ENCODE measurements at places on chromosomes 6 and 20. TPM values are rescaled to one million over a fixed set of nuclear protein-coding genes. Genes with fewer than 3 reads are reported as not detected.

Gene DLL1
- not detected for total RNA-seq

Gene ZC3H12D
- total RNA-seq: 0.27 TPM

Gene OTOR
- total RNA-seq: not detected

Gene COL21A1
- 0.18 TPM for total RNA-seq

Gene CAGE1
- 0.11 TPM for total RNA-seq

Gene RAD21L1
- total RNA-seq: 1.3 TPM

Gene FOXQ1
- total RNA-seq: not detected

Gene HFE
- 0.98 TPM for total RNA-seq

DNA sequence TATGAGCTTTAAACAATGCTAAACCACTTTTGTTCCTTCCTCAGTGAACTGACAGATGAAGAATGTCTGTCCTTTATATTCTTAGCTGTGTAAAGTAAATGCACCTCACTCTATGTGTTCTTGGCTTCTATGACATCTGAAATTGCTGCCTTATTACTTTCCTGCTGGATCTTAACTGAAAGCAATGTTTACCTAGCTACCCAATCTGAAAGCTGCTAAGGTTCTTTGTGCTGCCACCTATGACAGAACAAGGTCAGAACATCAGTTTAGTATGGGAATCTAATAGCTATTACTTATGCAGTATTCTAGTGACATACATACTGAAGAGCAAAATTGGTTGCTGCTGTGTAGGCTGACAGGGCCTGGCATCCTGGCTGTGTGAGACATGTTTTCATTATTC is 444.1 kb downstream of the KHDRBS2 start:
- H3K4me1 ChIP-seq: no peaks in the 10 kb centered on the region
- H3K4me3 ChIP-seq: no peak overlapping the region
- DNase-seq: no peak
- H3K36me3 ChIP-seq: no peaks in the 10 kb centered on the region

DNA sequence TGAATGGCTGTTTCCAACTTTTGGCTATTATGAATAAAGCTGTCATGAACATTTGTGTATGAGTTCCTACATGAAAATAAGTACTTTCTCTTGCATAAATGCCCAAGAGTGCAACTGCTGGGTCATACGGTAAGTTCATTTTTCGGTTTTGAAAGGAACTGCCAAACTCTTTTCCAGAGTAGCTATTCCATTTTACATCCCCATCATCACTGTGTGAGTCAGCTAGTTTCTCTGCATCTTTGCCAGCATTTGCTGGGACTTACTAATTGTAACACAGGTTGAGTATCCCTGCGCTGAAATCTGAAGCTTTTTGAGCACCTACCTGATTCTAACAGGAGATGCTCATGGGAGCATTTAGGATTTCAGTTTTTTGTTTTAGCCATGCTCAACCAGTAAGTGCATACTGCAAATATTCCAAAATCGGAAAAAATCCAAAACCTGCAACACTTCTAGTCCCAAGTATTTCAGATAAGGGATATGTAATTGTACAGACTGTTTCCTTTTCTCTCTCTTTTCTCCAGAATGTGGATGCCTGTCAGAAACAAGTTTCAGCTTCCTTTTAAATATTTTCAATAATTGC is 118.4 kb downstream of the DTNBP1 start:
- no peak for DNase-seq
- H3K36me3 ChIP-seq: no peaks in the 10 kb centered on the region
- no peaks in the 10 kb centered on the region for H3K4me1 ChIP-seq
- H3K27ac ChIP-seq: no peak overlapping the region

DNA sequence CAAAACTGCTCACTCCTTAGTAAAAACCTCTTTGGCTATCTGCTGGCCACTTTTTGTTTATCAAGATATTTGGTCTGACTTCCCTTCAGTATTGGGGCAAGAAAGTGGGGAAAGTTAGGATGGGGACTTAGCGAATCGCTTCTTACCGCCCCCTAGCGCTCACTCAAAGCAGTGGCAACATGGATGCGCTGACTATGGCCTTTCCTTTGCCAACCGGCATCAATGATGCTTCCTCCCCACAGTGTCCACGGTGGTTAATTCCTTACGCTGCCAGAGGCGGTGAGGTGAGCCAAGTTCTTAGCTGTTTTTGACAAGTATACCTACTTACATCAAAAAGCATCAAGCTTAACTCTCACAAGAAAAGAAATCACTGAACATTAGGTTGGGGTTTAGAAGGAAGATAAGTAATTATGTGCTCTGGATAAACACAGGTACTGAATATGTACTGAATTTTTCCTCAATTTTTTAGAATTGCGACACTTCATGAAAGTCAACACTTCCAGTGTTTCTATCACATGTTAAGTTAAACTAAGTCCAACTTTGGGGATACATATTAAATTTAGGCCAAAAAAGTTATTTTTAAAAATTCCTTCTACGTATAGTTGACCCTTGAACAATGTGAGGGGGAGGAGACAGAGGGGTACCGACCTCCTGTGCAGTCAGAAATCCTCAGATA is 86.7 kb downstream of the GMDS start:
- H3K4me1 ChIP-seq: no peaks in the 10 kb centered on the region
- no peaks in the 10 kb centered on the region for H3K36me3 ChIP-seq
- no peak overlapping the region for H3K27ac ChIP-seq
- no peak overlapping the region for H3K4me3 ChIP-seq
- no peaks in the 10 kb centered on the region for H3K27me3 ChIP-seq

- no peak for DNase-seq
- no peak within 1 kb of the TSS for H3K27ac ChIP-seq
- no peaks in the 10 kb centered on the region for H3K36me3 ChIP-seq
- H3K4me3 ChIP-seq: no peak within 1 kb of the TSS
Measured at GRCh38 chr6:116461331-116461931, at the start of gene CALHM6. Gene CALHM6, plus strand, starts transcription at chr6:116461375. Its CDS starts 555 bp downstream, at chr6:116461930.

- H3K36me3 ChIP-seq: peaks cover 70% of the 10 kb centered on the region
- peaks cover 16% of the 10 kb centered on the region for H3K4me1 ChIP-seq
- H3K27ac ChIP-seq: peak overlapping the region; percentile 100
- H3K27me3 ChIP-seq: no peaks in the 10 kb centered on the region
Measured at GRCh38 chr20:17965042-17965697, 3.4 kb downstream of the SNX5 start.

GRCh38 chr6:75612434-75612833 is 10.8 kb downstream of the SENP6 start:
- H3K27me3 ChIP-seq: no peaks in the 10 kb centered on the region
- H3K4me1 ChIP-seq: peaks cover 12% of the 10 kb centered on the region
- H3K4me3 ChIP-seq: no peak overlapping the region
- peaks cover 8% of the 10 kb centered on the region for H3K36me3 ChIP-seq
- H3K27ac ChIP-seq: no peak overlapping the region

DNA sequence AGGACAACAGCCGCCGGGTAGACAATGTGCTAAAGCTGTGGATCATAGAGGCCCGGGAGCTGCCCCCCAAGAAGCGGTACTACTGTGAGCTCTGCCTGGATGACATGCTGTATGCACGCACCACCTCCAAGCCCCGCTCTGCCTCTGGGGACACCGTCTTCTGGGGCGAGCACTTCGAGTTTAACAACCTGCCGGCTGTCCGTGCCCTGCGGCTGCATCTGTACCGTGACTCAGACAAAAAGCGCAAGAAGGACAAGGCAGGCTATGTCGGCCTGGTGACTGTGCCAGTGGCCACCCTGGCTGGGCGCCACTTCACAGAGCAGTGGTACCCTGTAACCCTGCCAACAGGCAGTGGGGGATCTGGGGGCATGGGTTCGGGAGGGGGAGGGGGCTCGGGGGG is 16.7 kb upstream of the ZBTB9 start:
- peaks cover 57% of the 10 kb centered on the region for H3K36me3 ChIP-seq
- H3K27me3 ChIP-seq: no peaks in the 10 kb centered on the region
- no peak overlapping the region for H3K27ac ChIP-seq
- H3K4me3 ChIP-seq: no peak overlapping the region

DNA sequence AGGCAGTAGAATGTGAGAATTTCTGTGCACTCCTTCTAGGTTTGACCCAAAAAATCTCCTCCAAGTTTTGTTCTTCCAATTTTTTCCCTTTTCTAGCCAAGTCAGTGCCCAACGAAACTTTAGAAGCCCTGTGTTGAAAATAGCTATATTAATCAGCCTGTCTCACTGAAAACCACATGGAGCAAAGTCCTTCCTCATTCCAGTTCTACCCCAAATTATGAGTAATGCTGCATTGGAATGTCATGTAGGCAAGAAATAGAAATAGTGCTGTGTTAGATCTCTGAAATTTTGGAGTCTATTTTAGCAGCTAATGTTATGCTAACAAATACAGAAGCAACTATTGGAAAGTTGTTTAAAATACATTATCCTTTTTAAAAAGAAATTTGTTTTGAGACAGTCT is 725.5 kb downstream of the TBC1D32 start:
- no peak overlapping the region for H3K27ac ChIP-seq
- H3K36me3 ChIP-seq: no peaks in the 10 kb centered on the region
- H3K4me3 ChIP-seq: no peak overlapping the region
- no peak for DNase-seq

- H3K4me3 ChIP-seq: peak overlapping the region; percentile 44
- peaks cover 27% of the 10 kb centered on the region for H3K36me3 ChIP-seq
- DNase-seq: peak; percentile 76
- H3K27me3 ChIP-seq: no peaks in the 10 kb centered on the region
- peak overlapping the region; percentile 79 for H3K27ac ChIP-seq
Measured at GRCh38 chr20:62066339-62066982, 780 bp upstream of the TAF4 start.

DNA sequence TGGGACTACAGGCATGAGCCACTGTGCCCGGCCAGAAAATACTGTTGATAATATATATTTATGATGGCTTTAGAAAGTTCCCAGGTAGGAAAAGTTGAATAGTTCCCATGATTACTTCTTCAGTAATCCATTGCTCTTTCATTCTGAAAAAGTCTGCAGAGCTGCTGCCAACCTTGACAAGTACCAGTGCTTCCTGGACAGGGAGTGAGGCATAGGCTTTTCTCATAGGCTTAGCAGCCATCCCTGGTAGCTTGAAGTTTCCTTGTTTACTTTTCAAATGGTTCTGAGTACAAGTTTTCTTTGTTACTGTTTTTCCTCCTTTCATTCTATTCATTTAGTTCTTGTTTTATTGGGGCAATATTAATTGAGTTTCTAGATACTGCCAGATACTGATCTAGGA is 7.8 kb downstream of the RWDD1 start:
- no peaks in the 10 kb centered on the region for H3K27me3 ChIP-seq
- peaks cover 81% of the 10 kb centered on the region for H3K36me3 ChIP-seq

GRCh38 chr6:82025271-82025670 is 222.3 kb downstream of the IBTK start:
- no peak overlapping the region for H3K27ac ChIP-seq
- no peaks in the 10 kb centered on the region for H3K36me3 ChIP-seq
- DNase-seq: no peak
- H3K27me3 ChIP-seq: no peaks in the 10 kb centered on the region

- H3K27ac ChIP-seq: no peak overlapping the region
- no peaks in the 10 kb centered on the region for H3K4me1 ChIP-seq
- H3K27me3 ChIP-seq: peaks cover 14% of the 10 kb centered on the region
- DNase-seq: no peak
Measured at GRCh38 chr6:160420969-160421556, 72.9 kb downstream of the SLC22A3 start.

- no peaks in the 10 kb centered on the region for H3K4me1 ChIP-seq
- no peaks in the 10 kb centered on the region for H3K36me3 ChIP-seq
- DNase-seq: no peak
- H3K27me3 ChIP-seq: peaks cover 24% of the 10 kb centered on the region
- no peak overlapping the region for H3K4me3 ChIP-seq
Measured at GRCh38 chr6:148441454-148441911, 98.8 kb downstream of the SASH1 start.
